Stimulated activated CD4-positive, alpha-beta T cell treated with anti-CD3 and anti-CD28 coated beads, Interleukin-4, amount 100 ng/mL, for 24 hours (primary cell): ENCODE measurements at places on chromosomes 3 and 15.

DNA sequence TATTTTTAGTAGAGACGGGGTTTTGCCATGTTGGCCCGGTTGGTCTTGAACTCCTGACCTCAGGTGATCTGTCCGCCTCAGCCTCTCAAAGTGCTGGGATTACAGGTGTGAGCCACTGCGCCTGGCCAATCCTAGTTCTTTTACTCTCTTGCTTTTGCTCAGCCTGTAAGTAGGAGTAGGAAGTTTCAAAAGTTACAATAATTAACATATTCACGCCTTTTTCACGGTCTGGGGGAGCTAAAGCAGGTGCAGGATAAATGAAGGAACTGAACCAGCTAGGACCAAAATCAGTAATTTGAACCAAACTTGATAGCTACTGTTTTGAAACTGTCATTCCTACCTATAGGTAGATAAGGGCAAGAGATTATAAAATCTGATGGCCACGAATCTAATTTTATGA lies 98.5 kb downstream of the CACNA1D start:
- DNase-seq = no peak

DNA sequence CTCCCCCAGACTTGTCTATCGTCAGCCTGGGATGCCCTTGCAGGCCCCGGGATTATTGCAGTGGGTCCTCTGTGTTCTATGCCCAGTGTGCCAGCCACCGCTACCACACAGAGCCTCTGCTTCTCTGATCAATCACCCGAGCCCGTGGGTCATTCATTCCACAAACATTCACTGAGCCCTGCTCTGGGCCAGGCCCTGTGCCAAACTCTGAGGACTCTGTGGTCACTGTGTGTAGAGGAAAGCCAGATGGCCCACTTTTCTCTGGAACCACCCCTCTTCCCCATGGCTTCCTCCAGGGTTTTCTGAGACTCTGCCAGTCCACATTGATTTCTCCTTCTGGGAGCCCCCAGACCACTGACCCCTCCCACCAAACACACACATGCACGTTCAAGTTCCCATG lies 55.5 kb downstream of the BSN start:
- DNase-seq = no peak

DNA sequence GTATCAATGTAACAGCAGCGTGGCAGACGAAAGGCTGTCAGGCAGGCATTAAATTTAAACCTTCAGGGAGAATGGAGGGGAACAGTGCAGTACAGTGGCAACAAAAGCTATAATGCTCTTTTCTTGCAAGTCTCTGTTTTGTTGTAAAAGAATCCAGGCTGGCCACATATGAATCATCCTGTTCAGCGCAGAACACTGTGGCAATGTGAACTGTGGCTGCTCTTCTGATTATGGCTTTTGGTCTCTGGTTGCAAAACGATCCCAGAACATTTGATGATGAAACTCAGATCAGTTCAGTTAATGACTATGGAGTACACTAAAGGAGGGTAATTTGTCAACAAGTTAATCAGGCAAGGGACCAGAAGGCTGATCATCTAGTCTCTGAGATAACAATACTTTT lies 219.7 kb upstream of the SGO1 start:
- DNase-seq = no peak

- no peak for DNase-seq
Measured at GRCh38 chr3:10002951-10003350, 16.3 kb upstream of the EMC3 start.

- DNase-seq = no peak
Measured at GRCh38 chr3:186354100-186354499, 7.9 kb downstream of the DGKG start.

GRCh38 chr15:50747523-50747922 lies 18.0 kb downstream of the SPPL2A start:
- DNase-seq = no peak

DNA sequence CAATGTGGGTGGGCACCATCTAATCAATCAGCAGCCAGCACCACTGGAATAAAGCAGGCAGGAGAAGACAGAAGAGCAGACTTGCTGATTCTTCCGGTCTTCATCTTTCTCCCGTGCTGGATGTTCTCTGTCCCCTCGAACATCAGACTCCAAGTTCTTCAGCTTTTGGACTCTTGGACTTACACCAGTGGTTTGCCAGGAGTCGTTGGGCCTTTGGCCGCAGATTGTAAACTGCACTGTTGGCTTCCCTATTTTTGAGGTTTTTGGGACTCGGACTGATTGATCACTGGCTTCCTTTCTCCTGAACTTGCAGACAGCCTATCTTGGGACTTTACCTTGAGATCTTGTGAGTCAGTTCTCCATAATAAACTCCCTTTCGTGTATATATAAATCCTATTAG lies 292.8 kb downstream of the BCHE start:
- DNase-seq = no peak

DNA sequence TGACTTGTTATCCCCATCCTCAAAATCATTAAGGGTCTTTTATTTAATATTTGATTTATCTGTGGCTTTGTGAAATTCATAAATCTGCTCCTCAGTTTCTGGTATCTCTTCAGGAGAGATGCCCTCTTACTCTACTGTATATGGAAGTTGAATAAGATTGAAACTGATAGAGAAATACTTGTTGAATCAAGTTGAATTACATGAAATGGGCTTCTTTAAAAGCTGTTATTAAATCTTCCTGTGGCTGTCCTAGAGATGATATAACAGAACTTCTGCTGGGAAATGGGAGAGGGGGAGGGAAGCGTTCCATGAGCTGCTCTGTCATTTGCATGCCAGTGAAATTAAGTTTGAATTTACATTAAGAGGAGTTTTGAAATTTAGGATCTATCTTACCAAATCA lies 494.4 kb upstream of the TPRG1 start:
- no peak for DNase-seq

GRCh38 chr3:119403201-119403600 lies 60.2 kb downstream of the TMEM39A start:
- DNase-seq = no peak
